NCI-H187 treated with DMSO at 0.1 percent for 48 hours (cell line): ENCODE measurements at places on chromosomes 6 and 20.
A peak's percentile ranks its signal among the peaks of the same experiment; 100 is the strongest.

DNA sequence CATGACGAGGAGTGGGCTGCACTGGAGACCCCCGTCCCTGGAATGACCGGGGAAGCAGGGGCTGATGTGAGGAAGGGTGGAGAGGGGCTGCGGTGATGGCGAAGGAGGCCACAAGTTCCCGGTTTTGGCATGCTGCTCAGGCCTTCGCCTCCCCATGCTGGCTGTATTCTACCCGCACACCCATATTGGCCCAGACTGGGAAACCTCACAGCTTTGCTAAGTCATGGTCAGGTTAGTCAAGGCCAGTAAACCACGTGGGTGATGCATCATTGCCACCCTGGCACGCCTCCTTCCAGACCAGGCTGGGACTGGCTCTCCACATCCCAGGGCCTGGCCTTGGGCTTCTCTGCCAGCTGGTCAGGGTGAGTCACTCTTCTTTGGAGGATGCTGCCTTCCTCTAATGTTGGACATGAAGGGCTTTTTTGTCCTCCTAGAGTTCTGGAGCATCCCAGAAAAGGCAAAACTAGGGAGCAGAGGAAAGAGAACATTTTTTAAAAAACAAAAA lies 53.8 kb downstream of the PCNA start:
- no peak for DNase-seq

DNA sequence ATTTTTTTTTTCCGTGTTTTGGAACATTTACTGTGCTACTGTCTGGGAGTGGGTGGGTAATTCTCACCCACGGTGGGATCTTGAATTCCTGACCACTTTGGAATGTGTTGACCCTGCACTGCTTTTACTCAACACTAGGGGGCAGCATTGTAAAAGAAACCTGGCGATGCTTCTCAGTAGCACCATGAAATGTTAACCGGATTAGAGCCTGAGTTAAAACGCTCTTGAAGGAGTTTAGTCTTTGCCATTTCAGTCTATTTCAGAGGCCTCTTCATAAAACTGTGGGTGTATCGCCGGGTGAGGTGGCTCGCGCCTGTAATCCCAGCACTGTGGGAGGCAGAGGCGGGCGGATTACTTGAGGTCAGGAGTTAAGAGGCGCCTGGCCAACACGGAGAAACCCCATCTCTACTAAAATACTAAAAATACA lies 114.4 kb upstream of the PRND start:
- peak; percentile 23 for DNase-seq

DNA sequence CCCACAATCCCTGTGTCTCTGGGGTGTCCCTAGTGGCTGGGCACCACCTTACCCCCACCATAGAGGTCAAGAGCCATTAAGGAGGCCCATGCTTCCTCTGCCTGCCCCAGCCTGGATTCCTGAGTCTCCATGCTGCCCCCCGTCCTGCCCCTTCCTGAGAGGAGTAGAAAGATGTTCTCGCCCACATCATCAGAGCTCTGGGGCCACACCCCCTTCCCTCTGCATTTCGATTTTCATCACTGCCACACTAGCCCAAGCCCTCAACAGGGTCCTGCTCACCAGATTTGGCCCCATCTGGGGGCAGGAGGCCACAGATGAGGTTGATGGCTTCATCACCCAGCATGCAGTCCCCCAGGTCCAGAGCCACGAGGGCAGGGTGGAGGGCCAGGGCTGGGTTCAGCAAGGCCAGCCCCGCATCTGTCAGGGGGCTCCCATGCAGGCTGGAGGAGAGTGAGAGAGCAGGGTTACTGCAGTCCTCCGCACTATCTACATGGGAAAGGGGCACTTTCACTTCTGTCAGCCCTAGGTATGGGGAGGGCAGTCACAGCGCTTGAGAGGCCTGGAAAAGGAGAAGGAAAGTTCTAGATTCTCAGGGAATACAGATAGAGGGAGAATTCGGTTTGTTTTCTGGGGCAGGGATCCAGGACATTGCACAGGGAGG lies 1.5 kb downstream of the LRRC73 start:
- DNase-seq = no peak

- no peak for DNase-seq
Observed at GRCh38 chr6:8219352-8219943, 117.1 kb upstream of the EEF1E1 start.

GRCh38 chr6:85465762-85466161 lies 15.9 kb downstream of the NT5E start:
- DNase-seq = no peak

DNA sequence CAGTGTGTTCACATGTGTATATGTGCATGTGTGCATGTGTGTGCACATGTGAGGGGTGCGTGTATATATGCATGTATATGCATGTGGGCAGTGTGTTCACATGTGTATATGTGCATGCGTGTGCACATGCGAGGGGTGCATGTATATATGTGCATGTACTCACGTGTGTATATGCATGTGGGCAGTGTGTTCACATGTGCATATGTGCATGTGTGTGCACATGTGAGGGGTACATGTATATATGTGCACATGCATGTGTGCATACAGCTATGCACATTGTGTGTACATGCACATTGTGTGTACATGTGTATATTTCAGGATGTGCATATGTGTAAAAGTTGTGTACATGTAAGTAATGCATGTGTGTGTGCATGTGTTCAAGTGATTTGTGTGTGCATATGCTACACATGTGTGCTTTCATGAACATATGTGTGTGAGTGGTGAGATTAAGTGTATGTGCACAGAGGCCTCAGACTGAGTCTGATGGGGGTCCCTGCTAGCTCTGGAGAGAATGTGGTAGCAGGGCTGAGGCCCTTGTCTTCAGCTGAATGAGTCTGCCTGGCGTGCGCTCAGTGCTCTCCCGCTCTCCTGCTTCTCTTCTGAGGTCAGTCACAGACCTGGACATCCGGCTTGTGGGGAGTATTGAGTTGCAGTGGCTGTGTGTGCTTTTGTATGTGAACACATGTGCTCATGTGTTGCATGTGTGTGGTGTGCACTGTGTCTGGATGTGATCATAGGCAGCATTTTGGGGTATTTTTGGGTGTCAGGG lies 19.9 kb upstream of the MYT1 start:
- DNase-seq = no peak

GRCh38 chr20:24118441-24119175 lies 130.0 kb upstream of the GGTLC1 start:
- no peak for DNase-seq

DNA sequence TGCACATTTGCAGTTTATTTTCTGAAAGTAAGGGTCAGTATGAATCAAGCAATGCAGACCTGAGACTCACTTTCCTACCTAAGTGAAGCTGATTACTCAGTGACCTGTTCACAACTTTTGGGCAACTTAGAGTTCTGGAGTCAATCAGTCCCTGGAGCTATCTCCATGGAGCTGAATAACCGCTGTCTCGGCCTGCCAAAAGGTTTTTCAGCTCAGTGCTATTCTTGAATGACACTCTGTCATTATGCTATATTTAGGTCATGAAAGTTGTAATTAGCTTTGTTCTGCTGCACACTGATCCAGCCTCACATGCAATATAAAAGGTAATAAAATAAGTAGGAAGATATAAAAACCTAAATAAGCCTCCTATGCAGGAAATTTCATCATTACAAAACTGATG lies 356.0 kb downstream of the BMP2 start:
- no peak for DNase-seq

DNA sequence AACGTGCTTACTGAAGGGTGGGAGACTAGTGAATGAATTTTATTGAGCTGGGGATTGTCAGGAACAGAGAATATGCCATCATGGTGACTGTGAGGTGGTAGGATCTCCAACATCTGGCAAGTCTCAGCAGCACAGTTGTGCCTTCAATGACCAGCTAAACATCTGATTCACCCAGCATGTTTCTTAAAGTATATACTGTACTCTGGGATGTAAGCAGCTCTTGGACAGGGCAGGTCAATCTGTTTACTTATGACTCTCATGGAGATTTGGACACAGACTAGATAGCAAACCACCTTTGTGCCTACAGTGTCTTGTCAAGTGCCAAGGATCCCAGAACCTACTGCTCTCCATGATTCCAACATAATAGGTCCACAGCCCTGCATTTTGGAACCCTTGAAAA lies 801.0 kb upstream of the CITED2 start:
- DNase-seq = no peak

GRCh38 chr20:59305908-59306655 lies 5.7 kb downstream of the EDN3 start:
- DNase-seq = no peak

DNA sequence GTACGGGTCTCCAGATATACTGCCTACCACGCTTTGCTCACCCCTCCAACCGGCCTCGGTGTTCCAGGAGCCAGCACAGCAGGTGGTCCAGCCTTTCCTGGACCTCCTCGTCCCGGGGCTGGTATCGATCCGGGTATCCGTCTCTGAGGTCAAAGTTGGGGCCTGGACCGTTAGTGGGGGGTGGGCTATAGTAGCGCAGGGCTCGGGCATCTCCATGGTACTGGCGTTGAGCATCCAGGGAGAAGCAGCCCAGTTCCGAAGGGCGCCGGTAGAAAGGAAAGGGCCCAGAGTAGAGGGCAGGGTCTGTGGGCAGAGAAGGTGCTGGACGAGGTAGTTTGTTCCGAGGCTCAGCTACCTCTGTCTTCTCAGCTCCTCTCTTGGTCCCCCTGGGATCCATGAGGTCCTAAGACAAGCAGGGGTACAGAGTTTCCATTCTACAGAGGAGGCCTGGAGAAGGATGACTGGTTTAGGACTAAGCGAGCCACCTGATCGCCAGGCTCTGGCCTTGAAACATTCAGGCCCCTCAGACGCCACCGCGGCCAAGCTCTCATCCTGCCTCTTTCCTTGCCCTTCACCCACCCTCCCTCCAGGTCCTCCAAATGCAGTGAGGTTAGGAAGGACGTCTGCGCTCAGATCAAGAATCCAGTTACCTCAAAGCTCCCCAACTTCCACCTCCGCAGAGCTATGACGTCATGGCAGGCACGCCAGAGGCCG lies 502 bp downstream of the DXO start:
- DNase-seq = no peak

- DNase-seq = no peak
Observed at GRCh38 chr6:159914565-159914923, 23.8 kb downstream of the MAS1 start.

DNA sequence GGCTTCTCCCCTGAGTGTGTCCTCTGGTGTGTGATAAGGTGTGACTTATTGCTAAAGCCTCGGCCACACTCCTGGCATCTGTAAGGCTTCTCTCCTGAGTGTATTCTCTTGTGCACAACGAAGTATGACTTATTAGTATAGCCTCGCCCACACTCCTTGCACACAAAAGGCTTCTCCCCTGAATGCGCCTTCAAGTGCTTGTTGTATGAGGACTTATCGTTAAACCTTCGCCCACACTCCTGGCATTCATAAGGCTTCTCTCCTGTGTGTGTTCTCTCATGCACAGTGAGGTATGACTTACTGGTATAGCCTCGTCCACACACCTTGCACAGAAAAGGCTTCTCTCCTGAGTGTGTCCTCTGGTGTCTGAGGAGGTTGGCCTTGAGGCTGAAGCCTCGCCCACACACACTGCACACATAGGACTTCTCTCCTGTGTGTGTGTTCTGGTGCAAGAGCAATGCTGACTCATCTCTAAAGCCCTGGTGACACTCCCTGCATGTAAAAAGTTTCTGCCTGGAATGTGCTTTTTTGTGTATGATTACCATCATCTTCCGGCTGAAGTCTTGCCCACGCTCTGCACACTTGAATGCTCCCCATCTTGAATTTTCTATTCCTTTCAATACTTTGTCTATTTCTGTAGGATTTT lies 20.4 kb downstream of the ZNF337 start:
- DNase-seq = no peak

DNA sequence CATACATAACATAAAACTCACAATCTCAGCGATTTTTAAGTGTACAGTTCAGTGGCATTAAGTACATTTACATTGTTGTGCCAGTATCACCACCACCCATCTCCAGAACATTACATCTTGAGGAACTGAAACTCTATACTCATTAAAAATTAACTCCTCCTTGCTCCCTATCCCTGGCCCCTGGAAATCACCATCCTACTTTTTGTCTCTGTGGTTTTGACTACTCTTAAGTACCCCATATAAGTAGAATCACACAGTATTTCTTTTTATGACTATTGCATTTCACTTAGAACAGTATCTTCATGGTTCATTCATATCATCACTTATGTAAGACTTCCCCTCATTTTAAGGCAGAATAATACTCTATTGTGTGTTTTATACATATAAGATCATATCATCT lies 1108.1 kb downstream of the GRIK2 start:
- DNase-seq = no peak
